ENCODE measurements at places on chromosomes 7 and 10. TPM values are rescaled to one million over a fixed set of nuclear protein-coding genes. Genes with fewer than 3 reads are reported as not detected.

GRCh38 chr7:43117095-43117494, 4.6 kb downstream of the HECW1 start:
- H3K27me3 ChIP-seq = no peaks in the 10 kb centered on the region
- H3K4me1 ChIP-seq = peaks cover 7% of the 10 kb centered on the region
- no peak overlapping the region for H3K4me3 ChIP-seq
- no peak for DNase-seq
- H3K27ac ChIP-seq = no peak overlapping the region

DNA sequence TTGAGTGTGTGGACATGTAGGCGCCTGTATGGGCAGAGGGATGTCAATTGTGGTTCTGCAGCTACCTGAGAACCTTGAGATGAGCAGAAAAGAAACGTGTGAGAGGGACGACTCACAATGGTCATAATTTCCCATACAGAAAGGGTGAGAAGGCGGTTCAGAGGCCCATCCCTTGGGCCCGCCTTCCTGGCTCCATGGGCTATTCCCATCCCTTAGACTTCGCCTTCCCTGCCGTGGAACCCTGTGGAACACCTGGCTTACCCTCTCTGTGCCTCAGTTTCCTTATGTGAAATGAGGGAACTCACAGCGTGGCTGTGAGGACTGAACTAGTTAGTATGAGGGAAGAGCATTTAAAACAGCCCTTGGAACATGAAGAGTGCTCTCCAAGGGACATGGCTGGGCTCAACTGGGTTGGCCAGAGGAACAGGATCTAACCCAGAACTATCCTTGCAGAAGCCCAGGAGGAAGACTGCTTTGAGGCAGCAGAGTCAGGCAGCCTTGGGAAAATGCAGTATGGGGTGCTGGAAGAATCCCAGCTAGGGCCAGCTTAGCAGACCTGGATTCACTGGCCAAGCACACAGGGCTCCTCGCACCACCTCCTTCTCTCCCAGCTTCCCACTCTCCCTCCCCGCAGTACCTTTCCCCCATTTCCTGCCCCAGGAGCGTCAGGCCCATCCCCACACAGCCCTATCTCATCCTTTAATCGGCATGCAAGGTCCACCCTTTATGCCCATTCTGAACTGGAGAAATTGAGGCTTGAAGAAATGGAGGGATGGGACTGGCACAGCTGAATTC, 11.1 kb upstream of the ZMIZ1 start:
- no peak overlapping the region for H3K27ac ChIP-seq
- H3K27me3 ChIP-seq = no peaks in the 10 kb centered on the region
- no peak overlapping the region for H3K4me3 ChIP-seq
- peak; percentile 19 for DNase-seq
- no peaks in the 10 kb centered on the region for H3K36me3 ChIP-seq
- H3K4me1 ChIP-seq = no peaks in the 10 kb centered on the region

Gene IFIT1B
- 1.4 TPM for total RNA-seq

GRCh38 chr10:11325817-11326216, 285.6 kb downstream of the USP6NL start:
- no peak for DNase-seq
- H3K4me3 ChIP-seq = no peak overlapping the region
- H3K27ac ChIP-seq = no peak overlapping the region
- H3K4me1 ChIP-seq = no peaks in the 10 kb centered on the region
- no peaks in the 10 kb centered on the region for H3K36me3 ChIP-seq
